Nephron progenitor cell (in vitro differentiated cells): ENCODE measurements at places on chromosomes 11 and 22.

DNA sequence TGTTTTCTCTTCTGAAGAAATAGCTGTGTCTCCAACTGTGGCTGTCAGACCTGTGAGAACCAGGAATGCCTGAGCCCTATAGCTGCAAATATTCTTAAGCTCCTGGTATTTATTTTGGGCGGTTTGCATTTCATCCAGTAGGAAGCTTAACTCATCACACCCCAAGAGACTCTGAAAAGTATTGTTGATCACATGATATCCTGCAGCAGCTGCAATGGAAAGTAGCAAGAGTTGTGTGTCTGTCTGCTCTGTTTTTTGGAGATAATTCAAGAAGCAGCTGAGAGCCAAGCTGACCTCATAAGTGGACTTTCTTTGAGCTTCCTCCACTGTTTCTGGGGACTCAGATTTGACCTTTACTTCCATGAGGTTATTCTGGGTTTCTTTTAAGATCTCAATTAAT is 36.4 kb upstream of the MRPL17 start:
- no peak for DNase-seq

- DNase-seq: no peak
These were observed 9.8 kb downstream of the INSC start for GRCh38 chr11:15124528-15124927.

- DNase-seq: peak; percentile 26
These were observed 131.4 kb upstream of the UBASH3B start for GRCh38 chr11:122523846-122524805.

DNA sequence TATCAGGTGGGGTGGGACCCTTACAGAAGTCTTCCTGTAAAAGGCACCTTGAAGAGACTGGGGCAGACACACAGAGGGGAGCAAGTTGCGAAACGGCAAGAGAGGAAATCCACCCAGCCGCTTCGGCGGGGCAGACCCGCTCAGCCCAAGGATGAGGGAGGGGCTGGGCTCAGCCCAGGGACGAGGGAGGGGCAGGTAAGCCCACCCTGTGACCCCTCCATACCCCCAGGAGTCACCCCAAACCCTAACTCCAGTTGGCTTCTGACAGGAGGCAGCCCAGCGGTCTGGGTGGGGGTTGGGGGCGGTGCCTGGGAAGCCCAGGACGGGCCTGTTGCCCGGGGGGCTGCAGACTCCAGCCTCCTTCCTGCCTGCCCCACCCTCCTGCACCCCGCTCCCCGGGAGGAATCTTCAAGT is 965 bp downstream of the OSBPL5 start:
- DNase-seq: no peak

DNA sequence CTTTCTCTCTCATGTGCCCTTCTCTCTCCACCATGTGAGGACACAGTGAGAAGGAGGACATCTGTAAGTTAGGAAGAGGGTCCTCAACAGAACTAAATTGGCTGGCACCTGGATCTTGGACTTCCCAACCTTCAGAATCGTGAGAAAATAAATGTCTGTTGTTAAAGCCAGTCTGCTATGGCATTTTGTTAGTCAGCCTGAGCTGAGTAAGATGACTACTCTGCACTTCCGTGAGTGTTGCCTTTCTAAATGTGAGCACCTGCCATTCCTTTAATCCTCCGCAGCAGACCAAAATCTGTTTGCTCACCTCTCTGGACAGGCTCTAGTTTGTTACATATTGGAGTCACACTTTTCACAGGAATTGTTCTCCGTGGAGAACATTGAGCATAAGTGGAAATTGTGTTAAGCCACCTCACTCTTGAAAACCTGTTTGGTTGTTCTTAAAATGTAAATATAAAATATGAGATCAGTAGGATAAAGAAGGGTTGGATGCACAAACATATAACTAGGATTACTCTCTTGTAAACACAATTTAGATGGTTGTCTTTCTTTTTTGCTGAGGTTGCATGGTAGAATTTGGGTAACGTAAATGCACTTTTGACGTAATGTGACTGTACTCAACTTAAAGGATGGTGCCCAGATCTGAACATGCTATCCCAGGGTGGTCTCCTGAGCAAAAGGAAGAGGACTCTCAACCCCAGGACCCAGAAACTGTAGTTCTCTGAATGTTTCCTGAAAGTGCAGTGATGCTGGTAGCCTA is 65.9 kb downstream of the SNX19 start:
- DNase-seq: no peak

GRCh38 chr22:46056546-46057245 is 79.7 kb upstream of the WNT7B start:
- DNase-seq: no peak

- DNase-seq: no peak
These were observed 860 bp downstream of the PRMT3 start for GRCh38 chr11:20388096-20389055.

- peak; percentile 21 for DNase-seq
These were observed 227.0 kb downstream of the ADAMTS15 start for GRCh38 chr11:130675371-130675821.

- no peak for DNase-seq
These were observed 762 bp downstream of the ANKRD13D start for GRCh38 chr11:67289651-67290479.

DNA sequence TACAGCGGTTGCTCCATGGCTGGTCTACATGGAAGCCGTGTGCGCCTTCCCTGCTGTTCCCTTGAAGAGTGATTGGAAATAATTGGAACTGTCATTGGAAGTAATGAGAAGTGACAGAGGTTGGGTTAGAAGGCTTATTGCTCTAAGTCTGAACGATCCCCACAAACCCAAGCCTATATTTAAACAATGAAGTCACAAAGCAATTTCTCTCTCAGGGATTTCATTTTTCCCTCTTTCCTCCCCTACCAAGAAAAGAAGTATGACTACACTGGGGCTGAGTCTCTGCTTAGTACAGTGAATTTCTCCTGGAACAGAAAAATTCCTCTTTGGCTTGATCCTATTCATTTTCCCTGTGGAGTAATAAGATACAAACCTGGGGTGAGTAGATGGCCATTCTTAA is 7.8 kb downstream of the CLMP start:
- no peak for DNase-seq

- no peak for DNase-seq
These were observed 36.7 kb upstream of the LMO2 start for GRCh38 chr11:33928564-33928963.

- DNase-seq: peak; percentile 14
These were observed 1.1 kb upstream of the FBXO7 start for GRCh38 chr22:32473388-32473952.

DNA sequence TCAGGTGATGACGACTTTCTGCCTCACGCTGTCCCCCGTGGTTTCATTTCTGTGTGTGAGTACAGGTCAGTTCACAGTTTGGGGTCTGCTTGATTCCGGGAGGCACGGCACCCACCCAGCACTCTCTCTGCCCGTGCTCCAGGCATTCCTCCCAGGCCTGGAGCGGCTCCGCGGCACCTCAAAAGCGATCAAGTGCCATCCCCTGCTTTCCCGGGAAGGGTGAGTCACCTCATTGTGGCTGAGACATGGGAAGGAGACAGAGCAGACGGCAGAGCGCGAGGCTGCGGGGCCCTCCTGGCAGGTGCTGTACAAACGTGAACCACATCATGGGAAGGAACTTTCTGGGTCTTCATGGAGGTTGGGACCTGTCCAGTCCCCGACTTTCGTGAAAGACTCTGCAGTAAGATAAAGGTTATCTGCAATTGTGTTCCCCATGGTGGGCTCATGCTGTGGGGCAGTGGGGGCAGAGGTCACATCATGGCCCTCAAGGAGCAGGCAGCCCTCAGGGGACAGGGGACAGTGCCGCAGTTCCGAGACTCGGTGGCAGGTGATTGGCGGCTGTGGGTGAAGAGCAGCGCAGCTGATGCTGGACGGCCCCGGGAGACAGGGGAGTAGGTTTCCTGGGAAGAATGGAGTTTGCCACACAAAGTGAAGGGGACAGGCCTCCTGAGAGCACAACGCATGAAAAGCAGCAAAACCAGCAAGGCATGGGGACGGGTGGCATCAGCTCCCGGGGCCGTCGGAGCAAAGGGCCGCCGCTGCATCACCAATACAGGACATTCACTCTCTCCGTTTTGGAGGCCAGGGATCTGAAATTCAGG is 65.3 kb downstream of the CELSR1 start:
- no peak for DNase-seq

DNA sequence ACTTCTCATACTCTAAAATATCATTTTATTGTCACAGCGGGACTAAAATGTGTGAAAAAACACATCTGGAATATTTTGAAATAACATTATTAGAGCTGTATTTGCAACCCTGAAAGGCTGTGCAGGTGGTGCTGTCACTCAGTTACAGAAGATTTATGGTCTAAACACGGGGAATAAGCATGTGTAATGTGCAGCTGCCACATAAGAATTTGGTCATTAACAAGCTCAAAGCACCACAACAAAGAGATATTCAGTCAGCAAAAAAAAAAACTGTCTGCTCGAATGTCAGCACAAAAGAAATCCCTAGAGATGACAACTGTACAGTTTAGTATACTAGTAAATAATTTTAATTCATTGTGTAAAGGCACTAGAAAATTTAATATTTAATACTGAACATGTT is 31.3 kb downstream of the TMEM123 start:
- no peak for DNase-seq

GRCh38 chr11:29984544-29984943 is 32.3 kb downstream of the KCNA4 start:
- DNase-seq: no peak

DNA sequence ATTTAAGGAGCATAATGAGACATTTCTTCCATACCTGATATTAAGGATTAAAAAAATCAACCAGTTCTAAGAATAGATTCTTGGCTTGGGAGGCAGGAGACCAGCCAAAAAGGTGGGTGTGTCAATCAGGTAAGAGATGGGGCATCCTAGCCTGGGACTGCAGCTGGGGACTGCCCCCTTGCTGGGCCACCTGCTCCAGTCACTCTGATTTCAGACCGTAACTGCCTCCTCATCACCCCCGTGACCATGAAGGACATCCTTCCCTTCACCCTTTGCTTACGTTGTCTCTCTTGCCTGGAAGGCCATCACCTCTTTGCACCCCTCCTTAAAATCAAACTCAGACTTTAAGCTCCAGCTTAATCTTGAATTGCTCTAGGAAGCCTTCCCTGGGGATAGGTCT is 17.9 kb downstream of the PTPN5 start:
- no peak for DNase-seq

DNA sequence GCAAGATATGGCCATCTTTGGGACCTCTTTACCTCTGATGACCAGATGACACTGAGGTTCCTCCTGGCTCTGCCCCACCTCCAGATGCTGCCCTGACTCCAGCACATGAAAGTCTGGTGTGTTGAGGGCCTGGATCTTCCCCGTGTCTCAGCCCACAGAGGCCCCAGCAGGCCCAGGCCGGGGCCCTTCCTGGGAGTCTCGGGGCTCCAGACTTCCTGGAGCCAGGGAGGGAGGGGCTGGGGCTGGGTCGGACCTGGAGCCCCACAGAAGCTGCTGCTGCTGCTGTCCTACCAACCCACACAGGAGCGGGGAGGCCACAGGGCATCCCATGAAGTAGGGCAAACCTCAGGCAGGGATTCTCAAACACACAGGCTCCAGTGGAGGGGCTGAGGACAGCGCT is 32.2 kb upstream of the WNT11 start:
- no peak for DNase-seq
